ENCODE measurements at places on chromosomes 12 and 14.

DNA sequence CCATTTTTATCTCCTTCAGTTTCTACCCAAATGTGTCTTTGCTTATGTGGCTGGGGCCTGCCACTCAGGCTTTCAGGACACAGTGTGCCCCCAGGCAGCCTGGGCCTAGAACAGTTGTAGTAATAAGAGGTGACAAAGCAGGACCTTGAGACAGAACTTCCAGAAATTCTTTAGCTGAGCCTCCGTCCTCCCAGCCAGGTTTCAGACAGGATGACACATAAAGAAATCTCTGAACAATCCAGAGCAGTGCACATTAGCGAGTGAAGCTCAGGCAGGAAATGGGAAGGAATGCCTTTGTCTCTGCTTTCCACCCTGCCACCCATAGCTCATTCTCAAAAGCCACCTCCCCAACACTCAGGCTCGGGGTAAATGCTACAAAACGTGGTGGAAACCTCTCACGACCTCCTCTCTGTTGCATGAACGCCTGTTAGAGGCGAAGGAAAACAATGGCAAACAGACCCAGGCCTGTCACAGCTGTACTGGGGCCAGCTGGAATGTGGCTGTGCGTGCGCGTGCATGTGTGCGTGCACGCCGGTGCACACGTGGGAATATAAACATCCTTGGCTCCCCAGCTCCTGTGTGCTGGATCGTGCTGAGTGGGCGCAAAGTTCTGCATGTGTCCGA is 286.7 kb downstream of the ZFP36L1 start:
- peak; percentile 88 for DNase-seq

- DNase-seq: no peak
These were observed 340.9 kb downstream of the AACS start for GRCh38 chr12:125406131-125406530.

- DNase-seq: no peak
These were observed 349.8 kb downstream of the TMEM121 start for GRCh38 chr14:105876158-105876557.

GRCh38 chr14:64184103-64184729 is 110.0 kb downstream of the ESR2 start:
- no peak for DNase-seq

GRCh38 chr14:106277503-106277902 is 751.1 kb downstream of the TMEM121 start:
- DNase-seq: no peak

DNA sequence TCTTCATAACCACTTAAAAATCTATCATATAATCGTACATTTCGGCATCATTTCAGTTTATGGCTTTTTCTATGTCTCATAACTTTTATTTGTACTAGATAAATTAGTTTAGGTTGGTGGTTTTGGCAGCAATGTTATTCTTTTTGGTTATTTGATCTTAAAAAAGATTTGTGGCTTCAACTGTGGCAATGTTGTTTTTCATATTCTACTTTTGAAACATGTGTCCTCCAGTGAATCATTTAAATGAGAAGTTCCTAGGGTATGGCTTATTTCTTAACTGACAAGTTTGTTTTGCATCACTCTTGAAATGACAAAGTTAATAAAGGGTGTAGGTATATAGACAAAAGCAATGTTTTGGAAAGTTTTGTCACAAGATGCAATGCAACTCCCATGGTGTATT is 11.1 kb upstream of the KITLG start:
- peak; percentile 45 for DNase-seq

- peak; percentile 2 for DNase-seq
These were observed 26.6 kb downstream of the ASCL4 start for GRCh38 chr12:107801150-107801549.

- DNase-seq: peak; percentile 26
These were observed 154.9 kb downstream of the ASCL4 start for GRCh38 chr12:107929436-107929835.

- DNase-seq: no peak
These were observed 41.3 kb downstream of the WNK1 start for GRCh38 chr12:793711-794110.

GRCh38 chr12:129200576-129200975 is 347.3 kb downstream of the GLT1D1 start:
- DNase-seq: no peak

GRCh38 chr14:50647753-50648152 is 20.4 kb downstream of the SAV1 start:
- DNase-seq: no peak

- DNase-seq: peak; percentile 73
These were observed 18.5 kb upstream of the EML1 start for GRCh38 chr14:99774556-99775307.
